ENCODE measurements at places on chromosomes 3 and 15.

- no peak for DNase-seq
Measured at GRCh38 chr3:161602475-161602874, 105.9 kb downstream of the OTOL1 start.

DNA sequence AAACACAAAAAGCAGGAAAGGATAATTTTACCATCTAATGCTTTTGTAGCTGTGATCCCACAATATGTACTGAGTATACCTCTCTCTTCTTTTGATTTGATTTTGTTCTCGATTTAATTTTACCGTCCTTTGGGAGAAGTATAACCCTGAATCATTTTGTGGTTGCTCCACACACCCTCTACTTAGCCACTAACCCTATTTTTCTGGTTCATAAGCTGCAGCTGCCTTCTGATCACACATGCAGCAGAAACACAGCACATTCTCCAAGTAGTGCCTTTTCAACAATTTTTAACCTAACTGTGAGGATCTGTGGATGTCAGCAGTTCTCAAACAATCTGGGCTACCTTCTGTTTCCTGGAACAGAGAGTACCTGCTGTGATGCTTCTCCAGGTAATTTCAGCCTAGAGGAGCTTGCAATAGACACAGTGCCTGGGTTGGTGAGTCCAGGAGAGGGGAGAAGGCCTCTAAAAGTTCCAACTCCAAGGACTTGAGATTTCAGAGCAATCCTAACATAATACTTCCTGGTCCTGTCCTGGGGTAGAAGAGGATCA, 40.3 kb downstream of the HGD start:
- no peak for DNase-seq

GRCh38 chr3:180980611-180981010, 8.9 kb downstream of the DNAJC19 start:
- no peak for DNase-seq

DNA sequence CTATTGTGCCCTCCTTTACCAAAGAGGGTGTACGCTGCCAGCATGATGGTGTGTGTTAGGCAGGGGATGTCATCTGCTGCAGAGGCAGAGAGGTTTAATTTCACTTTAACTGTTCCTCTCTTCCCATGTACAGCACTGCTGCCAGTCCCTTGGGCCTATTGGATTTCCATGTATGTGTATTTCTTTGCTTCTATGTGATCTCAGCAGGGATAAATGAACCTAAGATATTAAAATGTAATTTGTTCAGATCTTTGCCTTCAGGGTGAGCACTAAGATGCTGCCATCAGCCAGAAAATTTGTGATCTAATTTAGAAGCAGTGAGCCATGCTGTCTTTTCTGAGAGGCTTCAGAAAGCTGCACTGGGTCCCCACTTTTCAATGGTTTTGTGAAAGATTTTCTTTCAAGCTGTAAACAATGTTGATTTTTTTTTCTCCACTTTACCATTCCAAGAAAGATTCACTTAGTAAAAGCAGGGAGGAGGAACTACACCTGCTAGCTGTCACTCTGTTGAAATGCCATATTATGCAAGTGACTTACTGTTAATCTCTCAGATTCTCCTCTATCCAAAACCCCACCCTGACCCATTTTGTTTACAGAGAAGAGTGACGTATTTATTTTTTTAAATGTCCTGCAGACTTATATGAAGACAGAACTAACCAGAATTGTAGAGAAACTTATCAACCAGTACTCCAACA, 261.9 kb downstream of the TBL1XR1 start:
- no peak for DNase-seq

DNA sequence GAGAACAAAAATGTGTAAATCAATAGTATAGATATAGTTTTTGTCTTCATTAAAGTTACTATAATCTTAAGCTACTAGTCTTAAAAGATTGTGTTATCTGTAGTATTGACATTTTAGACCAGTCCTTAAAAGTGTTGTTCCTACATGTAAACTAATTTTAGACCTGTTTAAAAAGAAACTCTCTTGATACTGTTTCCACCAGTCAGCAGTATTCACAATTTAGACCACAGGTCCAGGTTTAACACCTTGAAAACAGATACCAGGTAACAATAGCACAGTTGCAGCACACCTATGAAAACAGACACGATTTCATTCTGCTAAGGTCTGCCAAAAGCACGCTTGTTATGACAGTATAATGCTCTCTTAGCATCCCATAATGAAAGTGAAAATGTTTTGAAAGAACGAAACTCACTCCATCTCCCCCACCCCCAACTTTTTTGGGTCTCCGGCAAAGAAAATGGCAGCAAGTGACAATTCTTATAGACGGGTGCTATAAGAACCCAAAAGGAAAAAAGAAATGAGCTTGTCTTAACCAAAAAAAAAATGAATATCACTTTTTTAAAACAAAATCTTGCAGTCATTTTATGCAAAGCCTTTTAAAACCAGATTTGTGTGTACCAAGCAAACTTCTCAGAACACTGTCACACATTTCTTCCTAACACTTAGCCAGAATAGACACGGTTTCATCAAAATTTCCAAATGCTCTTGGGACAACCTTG, 1.6 kb downstream of the EIF4E3 start:
- no peak for DNase-seq

DNA sequence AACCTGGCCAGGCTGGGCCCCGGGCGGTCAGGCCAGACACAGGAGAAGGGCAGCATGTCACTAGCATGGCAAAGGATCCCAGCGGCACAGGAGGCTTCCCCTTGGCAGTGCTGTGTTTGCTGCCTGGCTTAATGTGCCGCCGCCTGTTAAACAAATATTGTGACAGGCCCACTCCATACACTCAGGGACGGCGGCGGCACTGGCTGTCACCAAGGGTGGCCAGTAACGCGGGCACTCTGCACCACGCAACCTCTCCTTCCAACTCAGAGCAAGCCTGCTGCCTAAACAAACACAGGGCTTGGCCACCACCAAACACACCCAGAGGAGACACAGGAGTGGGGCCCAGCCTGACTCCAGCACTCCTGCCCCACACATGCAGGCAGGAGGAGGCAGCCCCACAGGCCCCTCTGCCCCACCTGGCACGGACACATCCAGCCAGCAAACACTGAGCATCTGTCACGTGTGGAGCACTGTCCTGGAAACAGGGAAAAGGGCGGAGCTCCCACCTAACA, 48.0 kb downstream of the TPRA1 start:
- DNase-seq = no peak

- no peak for DNase-seq
Measured at GRCh38 chr3:172002512-172003078, 36.8 kb upstream of the FNDC3B start.

- no peak for DNase-seq
Measured at GRCh38 chr15:85579957-85580694, 199.7 kb downstream of the AKAP13 start.

Data from mammary epithelial cell (primary cell).